Activated effector memory CD4-positive, alpha-beta T cell treated with anti-CD3 and anti-CD28 coated beads, Interleukin-2, amount 50 U/mL, for 16 hours (primary cell): ENCODE measurements at places on chromosomes 3 and 15.

- no peak for DNase-seq
Measured at GRCh38 chr15:95669146-95669922, 661.2 kb upstream of the NR2F2 start.

- no peak for DNase-seq
Measured at GRCh38 chr3:109363634-109364033, 26.3 kb upstream of the DPPA4 start.

DNA sequence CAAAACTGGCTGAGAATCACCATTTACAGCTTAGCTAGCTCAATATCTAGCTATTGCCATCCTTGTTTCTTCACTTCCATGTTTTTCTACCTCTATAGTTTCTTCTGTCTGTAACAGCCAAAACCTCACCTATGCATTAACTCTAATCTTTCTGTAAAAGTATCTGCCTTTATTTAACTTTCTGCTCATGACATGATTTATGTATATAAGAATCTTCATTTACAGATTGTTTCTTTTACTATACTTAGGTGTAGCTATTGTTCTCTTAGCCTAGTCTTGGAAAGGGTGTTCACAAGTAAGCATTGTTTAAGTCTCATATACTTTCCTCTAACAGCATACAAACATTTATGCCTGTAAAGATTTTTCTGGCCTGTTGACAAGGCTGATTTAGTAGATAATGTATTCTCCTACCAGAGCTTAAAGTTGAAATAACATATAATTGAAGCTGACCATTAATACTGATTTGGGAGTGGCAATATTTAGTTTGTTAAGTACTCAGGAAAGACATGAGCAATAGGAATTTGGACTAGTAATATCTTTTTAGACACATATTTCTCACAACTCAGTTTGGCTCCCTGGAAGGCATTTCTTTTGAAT lies 9.4 kb downstream of the FILIP1L start:
- DNase-seq, result no peak

DNA sequence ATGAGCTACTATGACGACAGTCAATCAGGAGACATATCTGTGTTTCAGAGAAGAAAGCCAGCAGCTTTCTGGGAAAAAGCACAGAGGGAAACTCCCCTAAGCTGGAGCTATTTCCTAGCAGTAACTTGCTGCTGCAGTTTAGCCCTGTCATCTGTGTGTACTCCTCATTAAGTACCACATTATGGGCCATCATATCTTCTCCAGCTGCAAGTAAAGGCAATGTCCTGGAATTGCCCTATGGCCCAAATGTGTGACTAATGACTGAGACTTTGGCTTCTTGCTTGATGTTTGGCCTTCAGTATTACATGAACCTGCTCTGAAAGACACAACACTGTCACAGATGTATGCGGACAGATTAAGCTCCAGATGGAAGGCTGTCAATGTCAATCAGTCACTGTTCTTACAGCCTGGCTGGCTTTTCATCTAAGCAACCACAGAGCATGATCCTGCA lies 190.8 kb downstream of the FHIT start:
- DNase-seq, result no peak

GRCh38 chr3:159922861-159923312 lies 65.7 kb upstream of the IL12A start:
- no peak for DNase-seq

- DNase-seq, result no peak
Measured at GRCh38 chr3:87088993-87089841, 98.3 kb upstream of the VGLL3 start.

GRCh38 chr3:49967291-49967690 lies 27.3 kb downstream of the RBM6 start:
- DNase-seq, result no peak

DNA sequence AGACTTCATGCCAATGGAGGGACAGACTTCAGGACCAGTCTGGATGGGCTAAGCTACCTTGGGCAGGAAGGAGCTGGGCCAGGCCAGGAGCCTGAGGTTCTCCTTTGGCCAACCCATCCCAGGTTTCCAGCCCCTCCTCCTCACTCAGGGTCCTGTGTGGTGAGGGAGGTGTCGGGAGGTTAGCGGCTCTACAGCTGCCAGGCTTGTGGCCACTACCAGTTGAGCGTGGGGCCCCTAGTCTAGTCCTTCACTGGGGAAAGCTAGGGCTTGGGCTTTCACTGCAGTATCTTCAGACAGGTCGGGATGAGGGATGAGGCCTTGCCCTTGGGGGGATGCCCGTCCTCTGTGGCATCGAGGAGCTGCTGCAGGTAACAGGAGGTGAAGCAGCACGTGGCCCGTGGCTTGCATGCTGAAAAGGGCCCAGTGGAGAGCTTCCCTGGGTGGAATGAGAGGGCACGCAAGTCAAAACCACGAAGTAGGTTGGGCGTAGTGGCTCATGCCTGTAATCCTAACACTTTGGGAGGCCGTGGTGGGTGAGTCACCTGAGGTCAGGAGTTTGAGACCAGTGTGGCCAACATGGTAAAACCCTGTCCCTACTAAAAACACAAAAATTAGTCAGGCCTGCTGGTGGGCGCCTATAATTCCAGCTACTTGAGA lies 8.5 kb upstream of the FANCD2 start:
- DNase-seq, result no peak

- DNase-seq, result no peak
Measured at GRCh38 chr15:81433462-81433861, 59.4 kb upstream of the TMC3 start.
